ENCODE measurements at places on chromosomes 13 and 19. TPM values are rescaled to one million over a fixed set of nuclear protein-coding genes. Genes with fewer than 3 reads are reported as not detected.

PCDH8 gene
- not detected for total RNA-seq

ZNF575 gene
- total RNA-seq: 0.15 TPM

ALKBH7 gene
- 54.0 TPM for total RNA-seq

ZNF71 gene
- total RNA-seq: 4.4 TPM

SGCG gene
- not detected for total RNA-seq
